GM20000 (cell line): ENCODE measurements at places on chromosomes 4 and X.

DNA sequence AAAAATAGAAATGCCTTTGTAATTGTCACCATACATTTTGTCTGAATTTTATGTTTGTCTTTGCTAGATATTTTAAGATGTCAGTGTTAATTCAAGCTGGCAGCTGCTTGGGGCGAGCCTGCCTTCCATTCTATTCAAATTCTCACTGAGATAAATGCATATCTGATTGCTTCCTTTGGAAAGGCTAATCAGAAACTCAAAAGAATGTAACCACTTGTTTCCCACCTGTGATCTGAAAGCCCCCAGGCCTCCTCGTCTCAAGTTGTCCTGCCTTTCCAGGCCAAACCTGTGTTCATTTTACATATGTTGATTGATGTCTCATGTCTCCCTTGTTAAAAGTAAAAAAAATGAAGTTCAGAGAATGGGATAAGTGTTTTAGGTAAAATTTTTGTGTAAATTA lies 318.7 kb upstream of the TECRL start:
- no peak for DNase-seq

- DNase-seq: no peak
Measured at GRCh38 chr4:1490011-1490653, 83.9 kb upstream of the NKX1-1 start.

GRCh38 chrX:78199851-78200250 lies 60.4 kb upstream of the TAF9B start:
- DNase-seq: peak; percentile 12

DNA sequence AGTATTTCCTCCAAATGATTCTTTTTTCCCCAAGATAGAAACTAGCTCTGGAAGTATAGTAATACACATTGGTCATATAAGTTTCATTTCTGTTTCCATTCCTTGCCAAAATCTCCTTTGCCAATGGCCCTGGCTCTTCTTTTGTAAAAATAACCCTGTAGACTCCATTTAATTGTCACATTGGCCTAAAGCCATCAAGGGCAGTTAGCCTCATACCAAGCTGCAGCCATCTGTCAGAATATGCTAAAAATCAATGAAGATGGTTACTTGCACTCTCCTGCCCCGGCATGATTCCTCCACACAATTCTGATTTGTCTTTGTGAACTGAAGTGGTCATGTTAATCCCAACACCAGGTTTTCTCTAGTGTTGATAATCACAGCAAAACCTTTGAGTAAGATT lies 380.5 kb downstream of the SH2D1A start:
- no peak for DNase-seq

DNA sequence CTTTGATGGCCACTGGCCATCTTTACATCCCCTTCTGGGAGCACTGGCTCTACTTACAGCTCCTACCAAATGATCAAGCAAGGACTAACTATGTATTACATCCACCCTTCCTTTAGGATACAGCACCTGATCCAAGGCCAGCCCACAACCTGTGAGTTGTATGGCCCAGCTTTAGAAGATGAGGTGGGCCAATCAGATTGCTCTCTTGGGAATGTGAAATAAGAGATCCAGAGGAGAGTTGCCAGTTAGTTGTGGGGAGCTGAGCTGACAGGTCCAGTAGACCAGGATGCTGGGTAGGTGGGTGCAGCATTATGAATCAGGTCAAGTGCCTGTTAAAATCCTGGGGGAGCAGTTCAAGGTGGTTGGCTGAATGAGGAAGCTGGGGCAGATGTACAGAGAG lies 111.5 kb downstream of the GNL3L start:
- DNase-seq: no peak

GRCh38 chr4:119039779-119040178 lies 95.9 kb upstream of the MYOZ2 start:
- DNase-seq: no peak

GRCh38 chrX:35444671-35445355 lies 353.3 kb upstream of the MAGEB16 start:
- DNase-seq: no peak

DNA sequence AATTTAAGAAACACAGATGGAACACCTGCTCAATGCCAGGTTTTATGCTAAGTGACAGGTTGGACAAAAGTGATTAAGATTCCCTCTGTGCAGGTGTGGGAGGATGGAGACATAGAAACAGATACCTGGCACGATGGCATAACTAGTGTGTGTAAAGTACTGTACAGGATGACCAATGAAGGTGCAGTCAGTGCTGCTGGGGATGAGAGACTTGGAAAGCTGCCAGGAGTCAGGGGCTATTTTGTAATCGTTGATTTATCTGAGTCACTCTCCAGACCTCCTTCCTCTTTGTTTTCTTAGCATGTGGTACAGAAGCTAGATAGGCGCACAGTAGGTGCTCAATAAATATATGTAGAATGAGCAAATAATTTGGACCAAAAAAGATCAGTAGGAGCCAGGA lies 58.2 kb downstream of the CWH43 start:
- no peak for DNase-seq

- DNase-seq: no peak
Measured at GRCh38 chrX:115713460-115713859, 152.5 kb downstream of the PLS3 start.

GRCh38 chr4:8275548-8275910 lies 6.0 kb downstream of the HTRA3 start:
- no peak for DNase-seq
